ENCODE measurements at places on chromosomes 2 and 18. TPM values are rescaled to one million over a fixed set of nuclear protein-coding genes. Genes with fewer than 3 reads are reported as not detected.

The FAM228A gene
- not detected for total RNA-seq

The MAP3K19 gene
- not detected for total RNA-seq

The TNFAIP6 gene
- not detected for total RNA-seq

The CNRIP1 gene
- 22.6 TPM for total RNA-seq

The CROCC2 gene
- not detected for total RNA-seq

The RAB27B gene
- total RNA-seq = 13.8 TPM

DNA sequence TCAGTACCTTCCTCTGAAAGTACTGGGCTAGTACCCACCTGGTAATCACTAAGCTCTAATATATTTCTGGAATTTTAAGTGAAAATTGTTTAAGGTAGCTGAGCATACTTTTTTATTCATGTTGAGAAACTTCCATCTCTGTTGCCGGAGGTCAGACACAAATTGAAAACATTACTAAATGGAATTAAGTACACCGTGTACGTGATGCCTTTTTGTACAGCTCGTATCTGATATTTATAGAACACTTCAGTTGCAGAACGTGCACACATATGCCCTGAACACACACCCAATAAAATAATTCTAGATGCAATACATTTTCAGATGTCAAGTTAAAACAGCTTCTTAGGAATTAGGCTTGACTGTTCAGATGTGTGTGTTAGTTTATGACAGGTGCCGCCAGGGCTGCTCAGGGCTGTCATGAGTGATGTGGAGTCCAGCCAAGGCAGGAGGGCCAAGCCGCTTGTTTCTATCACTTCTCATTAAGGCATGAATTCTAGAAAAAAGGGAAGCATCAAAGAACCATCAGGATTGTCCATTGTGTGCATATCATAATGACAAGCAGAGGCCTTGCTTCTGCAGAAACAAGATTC, 80.9 kb upstream of the FOSL2 start:
- no peak for DNase-seq

GRCh38 chr18:8615397-8616027, 6.3 kb downstream of the RAB12 start:
- DNase-seq = peak; percentile 89

DNA sequence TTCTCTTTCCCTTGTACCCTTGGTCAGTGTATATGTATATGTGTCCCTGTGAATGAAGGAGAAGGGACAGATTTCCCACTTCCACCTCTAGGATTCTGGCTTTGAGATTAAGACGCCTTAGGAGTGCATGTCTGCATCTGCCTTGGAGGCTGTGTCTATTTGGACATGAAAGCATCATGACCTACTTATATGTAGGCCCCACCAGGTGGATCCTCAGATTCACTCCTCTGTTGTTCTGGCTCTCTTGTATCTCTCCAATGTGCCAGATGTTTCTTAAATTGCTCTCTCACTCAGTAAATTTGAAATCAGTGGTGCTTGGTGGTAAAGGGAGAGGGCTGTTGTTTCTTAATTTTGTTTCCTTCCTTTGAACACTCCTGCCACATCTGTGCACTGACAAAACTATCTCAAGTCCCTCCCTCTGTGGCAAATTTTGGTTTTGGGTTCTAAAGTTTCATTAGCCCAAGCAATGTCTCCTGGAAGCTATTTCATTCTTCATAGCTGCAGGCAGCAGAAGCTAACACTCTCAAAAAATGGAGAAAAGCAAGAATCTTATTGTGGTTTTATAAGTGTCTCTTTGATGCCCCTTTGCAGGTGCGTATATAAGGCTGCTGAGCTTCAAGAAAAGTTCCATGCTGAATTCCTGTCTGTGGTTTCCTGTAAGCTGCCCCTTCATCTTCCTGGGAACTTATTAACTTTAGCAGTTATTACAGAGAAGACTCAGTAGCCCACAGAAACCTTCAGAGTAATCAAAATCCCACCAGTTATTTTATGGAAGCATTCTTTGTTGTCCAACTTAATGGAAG, 179.7 kb upstream of the SETBP1 start:
- DNase-seq = no peak

- peak; percentile 76 for DNase-seq
Observed at GRCh38 chr2:55148269-55148668, 83.8 kb downstream of the CLHC1 start.

DNA sequence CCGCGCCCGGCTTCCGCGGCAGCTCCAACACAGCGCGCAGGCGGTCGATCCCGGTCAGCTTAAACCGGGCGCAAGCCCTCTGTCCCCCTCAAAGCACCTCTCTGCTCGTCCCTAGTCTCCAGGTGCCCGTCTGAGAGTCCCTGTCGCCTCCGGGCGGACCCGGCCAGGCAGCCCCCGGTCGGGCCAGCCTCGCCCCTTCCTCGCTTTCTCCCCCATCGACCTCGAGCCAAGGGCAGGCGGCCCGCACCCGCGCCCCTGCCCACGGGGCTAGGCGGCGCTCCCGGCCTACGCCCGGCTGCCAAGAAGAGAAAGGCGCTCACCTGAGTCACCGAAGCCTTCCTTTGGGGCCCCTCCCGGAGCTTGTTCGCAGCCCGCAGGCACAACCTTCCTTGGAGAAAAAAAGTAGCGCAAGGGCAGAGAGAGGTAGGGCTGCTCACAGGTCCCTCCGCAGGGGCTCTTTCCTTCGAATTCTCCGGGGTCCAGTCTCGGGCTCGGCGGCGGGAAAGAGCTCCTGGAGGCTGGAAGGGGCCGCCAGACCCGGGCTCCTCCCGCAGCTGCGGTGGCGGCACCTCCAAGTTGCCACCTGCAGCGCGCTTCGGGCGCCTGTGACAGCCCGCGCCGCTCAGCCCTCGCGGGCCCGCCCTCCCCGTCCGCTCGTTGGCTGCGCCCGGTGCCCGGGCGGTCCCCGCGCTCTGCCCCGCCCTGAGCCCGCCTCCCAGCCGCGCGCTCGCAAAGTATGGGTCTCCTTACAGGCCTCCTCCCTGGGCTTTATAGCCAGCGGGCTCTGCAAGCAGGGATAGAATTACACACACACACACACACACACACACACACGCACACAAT, 86.5 kb upstream of the EPB41L3 start:
- DNase-seq = peak; percentile 36

GRCh38 chr2:14717131-14717530, 84.6 kb downstream of the LRATD1 start:
- no peak for DNase-seq

DNA sequence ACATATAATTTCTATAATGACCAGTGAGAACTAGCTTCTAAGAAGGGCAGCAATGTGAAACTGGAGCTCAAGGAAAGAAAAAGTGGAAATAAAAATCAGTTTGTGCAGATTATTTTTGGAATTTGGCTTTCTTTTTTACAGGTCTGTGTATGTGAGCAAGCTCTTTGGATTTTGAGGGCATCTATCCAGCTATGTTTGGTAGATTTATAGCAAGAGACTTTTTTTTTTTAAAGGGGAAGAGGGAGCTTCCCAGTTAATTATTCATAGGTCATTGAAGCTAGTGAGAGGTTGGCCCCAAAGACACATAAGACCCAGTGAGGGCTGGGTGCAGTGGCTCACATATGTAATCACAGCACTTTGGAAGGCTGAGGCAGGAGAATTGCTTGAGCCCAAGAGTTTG, 24.0 kb upstream of the COLEC12 start:
- peak; percentile 85 for DNase-seq

GRCh38 chr2:109679626-109680025, 65.5 kb downstream of the SOWAHC start:
- no peak for DNase-seq

DNA sequence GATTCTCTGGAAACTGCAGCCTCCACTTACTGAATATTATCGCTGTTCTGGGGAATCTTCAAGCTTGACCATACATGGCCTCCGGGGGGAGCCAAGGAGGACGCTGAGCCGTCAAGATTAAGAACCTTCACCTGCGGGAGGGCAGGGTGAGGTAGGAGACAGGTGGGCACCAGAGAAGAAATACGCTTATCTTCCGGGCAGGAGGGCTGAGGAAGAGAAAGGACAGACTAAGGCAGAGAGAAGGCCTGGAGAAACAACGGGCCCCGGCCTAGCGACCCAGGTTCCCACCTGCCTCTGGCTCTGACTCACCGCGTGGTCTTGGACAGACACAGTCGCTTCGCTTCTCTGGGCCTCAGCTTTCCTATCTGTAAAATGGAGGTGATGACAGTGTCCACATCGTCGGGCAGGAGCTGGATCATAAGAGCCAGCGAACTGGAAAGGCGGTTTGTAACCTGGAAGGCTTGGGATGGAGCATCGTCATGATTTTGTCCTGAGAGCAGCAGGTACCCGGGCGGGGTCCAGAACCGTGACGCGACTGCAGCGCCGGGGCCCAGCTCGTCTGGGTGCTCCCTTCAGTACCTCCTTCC, 659 bp downstream of the ZNF142 start:
- DNase-seq = peak; percentile 60

DNA sequence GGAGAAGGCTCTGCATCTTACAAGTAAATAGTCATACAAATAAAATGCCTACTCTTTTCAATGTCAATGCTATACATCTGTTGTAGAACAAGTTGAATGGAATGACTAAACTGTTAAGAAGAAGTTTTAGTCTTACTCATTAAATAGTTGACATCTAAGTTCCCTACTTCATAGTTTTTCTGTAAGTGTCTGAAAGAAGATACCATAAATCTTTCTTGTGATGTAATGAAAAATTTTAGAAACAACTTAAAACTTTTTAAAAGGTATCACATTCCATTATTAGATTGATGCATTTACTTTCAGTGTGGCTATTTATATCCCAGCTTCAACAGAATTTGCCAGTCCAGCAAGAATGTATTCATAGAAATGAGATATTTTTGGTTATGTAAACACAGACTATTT, 185.2 kb upstream of the EPC2 start:
- no peak for DNase-seq

DNA sequence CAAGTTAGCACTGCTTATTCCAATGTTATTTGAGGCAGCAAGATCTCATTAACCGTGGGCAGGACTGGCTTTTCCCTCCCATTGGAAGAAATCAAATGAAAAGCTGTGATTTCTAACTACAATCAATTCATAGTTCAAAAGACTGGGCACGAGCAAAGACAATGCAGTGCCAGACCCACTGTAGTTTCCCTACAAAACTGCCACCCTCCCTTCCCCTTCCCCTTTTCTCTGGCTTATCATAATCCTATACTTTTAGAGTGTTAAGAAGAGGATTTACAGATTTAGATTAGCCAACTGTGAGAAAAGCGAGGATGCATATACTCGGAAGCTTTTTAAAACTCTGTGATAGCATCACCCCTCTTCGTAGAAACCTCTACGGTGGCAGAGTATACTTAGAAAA, 260.4 kb downstream of the STK39 start:
- DNase-seq = no peak

DNA sequence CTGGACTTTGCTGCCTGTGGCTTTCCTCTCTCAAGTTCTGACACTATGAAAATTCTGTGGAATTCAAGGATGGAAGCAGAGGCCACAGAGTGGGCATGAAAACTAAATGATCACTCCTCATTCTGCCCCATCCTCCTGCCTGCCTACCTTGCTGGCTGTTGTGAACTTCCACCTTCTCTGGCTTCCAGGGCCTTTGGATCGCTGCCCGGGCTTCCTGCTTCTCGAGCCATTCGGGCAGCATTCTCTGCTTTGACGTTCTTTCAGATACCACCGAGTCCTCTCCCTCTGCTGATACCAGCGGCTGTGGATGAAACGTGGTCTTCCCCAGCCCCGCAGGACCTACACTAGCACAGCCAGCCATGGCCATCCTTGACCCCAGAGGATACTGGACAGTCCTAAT, 327.7 kb upstream of the SLC14A2 start:
- DNase-seq = no peak

Data from M059J (cell line).